ENCODE measurements at places on chromosomes 1 and 21.

DNA sequence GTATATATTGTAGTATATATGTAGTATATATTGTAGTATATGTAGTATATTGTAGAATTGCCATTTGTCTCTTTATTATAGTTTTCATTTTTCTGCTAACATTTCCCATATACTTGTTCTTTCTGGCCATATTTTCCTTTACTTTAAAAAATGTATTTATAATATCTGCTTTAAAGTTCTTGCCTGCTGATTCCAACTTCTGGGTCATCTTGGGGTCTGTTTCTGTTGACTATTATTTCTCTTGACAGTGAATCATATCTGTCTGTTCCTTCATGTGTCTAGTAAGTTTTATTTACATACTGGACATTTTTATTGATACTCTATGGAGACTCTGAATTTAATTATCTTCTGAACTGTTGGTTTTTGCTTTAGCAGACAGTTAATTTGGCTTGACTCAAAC is 45.9 kb downstream of the MARK1 start:
- DNase-seq = no peak

DNA sequence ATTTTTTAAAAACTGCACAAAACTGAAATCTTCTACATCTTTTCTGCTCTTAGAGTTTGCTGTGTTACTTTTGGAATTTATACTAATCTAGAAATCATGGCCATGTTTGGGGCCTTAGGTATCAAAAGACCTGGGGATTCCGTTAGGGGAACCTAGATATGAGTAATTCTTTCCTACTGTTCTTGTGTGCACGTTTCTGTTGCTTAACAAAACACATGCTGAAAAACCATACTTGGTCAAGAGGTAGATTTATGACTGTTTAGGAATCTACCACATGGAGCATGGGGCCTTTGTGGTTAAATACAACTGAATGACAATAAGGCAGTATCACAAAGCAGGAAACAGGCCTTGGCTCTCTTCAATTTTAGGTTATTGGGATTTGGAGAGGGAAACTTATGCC is 291.9 kb upstream of the USP25 start:
- DNase-seq = peak; percentile 28

DNA sequence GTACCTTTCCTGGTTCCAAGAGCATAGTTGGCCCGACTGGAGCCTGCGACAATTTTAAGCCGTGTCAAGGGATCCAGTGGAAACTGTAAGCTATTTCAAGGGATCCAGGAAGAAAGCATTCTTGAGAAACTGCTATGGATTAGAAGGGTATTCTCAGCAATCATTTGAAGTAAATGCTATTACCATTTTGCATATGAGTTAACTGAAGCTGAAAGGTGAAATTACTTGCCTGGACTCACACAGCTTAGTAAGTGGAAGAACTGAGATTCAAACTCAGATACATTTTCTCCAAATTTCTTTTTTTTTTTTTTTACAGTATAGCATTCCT is 589 bp downstream of the ZNF684 start:
- DNase-seq = no peak

DNA sequence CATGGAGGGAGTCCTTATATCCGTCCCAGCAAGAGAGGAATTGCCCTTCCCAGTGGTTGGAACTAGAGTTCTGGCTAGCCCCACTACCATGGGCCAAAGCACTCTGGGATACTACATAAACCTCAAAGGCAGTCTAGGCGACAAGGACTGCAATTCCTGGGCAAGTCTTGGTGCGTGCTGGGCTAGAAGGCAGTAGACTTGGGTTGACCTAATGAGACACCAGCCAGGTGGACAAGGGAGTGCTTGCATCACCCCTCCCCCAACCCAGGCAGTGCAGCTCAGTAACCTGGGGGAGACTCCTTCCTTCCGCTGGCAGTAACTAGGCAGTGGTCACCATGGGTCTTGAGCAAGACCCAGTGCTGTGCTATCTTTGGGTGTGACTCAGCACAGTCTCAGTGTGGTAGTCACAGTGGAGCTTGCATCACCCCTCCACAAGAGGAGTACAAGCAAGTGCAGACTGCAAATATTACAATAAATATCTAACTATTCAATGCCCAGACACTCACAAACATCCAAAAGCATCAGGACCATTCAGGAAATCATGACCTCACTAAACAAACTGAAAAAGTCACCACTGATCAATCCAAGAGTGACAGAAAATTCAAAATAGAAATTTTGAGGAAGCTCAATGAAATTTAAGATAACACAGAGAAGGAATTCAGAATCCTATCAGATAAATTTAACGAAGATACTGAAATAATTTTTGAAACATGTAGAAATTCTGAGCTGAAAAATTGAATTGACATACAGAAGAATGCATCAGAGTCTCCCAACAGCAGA is 84.7 kb upstream of the LYPLAL1 start:
- peak; percentile 82 for DNase-seq

DNA sequence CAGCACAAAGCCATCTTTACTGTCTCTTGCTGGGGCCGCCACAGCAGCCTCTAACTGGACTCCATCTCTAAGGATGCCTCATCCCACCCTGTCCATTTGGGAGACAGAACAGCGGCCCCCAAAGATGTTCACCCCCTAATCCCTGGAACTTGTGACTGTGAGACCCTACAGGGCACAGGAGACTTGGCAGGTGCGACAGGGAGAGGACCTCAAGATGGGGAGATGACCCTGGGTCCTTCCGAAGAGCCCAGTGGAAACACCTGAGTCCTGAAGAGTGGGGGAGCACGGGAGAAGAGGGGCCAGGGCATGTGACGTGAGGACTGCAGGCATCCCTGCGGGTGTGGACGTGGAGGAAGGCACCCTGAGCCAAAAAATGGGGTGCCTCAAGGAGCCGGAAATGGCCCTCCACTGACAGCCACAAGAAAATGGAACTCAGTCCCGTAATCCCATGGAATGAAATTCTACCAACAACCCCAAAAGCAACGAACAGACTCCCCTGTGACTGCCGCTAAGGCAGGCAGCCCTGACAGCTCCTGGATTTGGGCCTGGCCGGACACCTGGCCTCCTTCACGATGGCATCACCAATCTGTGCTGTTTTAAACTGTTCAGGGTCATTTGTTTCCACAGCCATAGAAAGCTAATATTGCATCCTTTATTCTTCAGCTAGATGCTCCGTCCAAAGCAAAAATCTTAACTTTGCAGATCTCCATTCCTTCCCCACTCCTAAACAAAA is 34.0 kb downstream of the C2CD2 start:
- DNase-seq = no peak

DNA sequence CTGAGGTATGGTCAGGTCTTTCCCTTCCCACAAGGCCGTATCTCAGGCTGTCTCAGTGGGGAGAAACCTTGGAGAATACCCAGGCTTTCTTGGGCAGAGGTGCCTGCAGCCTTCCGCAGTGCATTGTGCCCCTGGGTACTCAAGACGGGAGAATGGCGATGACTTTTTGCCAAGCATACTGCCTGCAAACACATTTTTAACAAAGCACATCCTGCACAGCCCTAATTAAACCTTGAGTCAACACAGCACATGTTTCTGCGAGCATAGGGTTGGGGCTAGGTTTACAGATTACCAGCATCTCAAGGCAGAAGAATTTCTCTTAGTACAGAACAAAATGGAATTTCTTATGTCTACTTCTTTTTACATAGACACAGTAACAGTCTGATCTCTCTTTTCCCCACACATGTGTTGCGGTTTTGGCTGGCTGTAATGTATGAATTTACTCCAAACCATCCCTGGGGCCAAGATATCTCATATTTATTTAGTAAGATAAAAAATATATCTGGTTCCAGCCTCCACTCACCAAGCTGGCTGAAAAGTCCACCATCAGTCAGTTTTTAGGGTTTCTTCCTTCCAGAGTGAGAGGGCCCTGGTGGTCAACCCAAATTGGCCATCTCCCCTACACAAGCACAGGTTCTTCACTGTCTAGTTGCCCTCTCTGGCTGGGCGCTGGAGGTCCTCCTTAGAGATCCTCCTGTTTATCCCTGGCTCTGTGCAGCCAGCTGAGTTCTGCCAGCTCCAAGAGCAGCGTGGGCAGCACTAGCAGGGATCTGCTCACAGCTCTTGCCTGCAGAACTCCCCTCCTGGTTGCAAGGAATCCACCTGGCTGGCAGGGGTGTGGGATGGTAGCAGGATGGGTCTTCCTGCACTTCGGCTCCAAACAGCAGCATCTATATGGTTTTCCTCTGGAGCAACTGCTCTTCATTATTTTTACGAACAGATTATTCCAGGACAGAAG is 2.6 kb downstream of the FAAH start:
- no peak for DNase-seq

- DNase-seq = no peak
These were observed 375.1 kb upstream of the ZP4 start for GRCh38 chr1:238265866-238266265.

DNA sequence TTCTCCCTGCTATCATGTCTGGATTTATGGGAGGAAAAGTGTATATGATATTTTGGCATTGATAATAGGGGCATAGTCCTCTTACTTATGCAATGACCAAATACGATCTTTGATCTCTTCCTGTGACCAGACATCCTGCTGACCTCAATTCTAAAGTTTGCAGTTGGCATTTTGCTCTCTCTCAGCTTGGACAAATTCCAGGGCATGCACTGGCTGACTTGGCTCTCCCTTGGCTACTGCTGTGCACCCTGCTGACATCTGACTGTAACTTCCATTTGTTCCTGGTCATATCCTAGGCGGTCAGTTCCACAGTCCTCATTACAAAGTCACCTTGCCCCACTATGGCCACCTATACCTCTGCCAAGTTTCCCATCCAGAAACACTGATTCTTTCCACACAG is 380.7 kb upstream of the NR5A2 start:
- DNase-seq = peak; percentile 8

- no peak for DNase-seq
These were observed 17.0 kb upstream of the SUCO start for GRCh38 chr1:172515927-172516326.

GRCh38 chr1:186722711-186723309 is 42.6 kb upstream of the PTGS2 start:
- DNase-seq = no peak

- no peak for DNase-seq
These were observed 99.6 kb downstream of the DDX20 start for GRCh38 chr1:111855260-111855659.

GRCh38 chr1:208203127-208203847 is 40.9 kb downstream of the PLXNA2 start:
- peak; percentile 65 for DNase-seq

- no peak for DNase-seq
These were observed 40.7 kb downstream of the CHODL start for GRCh38 chr21:18285379-18285778.

DNA sequence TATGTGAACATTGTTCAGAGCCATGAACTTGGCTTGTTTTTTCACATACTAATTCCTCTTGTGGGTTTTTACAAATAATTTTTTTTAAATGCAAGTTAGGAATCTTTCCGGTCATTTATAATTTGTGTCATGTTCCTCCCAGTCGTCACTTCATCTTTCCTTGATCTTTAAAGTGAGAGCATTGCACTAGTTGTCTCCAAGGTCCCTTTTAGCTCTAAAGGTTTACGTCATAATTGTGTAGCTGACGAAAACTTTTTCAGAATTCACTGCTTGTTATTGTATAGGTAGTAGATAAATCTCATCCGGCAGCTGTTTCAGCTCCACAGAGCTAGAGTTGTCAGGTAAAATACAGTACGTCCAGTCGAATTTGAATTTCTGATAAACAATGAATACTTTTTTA is 33.6 kb downstream of the SOAT1 start:
- no peak for DNase-seq

Data from NCI-H226 (cell line).